ENCODE measurements at places on chromosomes 7 and 10.

GRCh38 chr10:43132867-43133787, 5.1 kb upstream of the CSGALNACT2 start:
- no peak for DNase-seq

GRCh38 chr10:15322356-15322755, 48.7 kb downstream of the FAM171A1 start:
- DNase-seq, result no peak

DNA sequence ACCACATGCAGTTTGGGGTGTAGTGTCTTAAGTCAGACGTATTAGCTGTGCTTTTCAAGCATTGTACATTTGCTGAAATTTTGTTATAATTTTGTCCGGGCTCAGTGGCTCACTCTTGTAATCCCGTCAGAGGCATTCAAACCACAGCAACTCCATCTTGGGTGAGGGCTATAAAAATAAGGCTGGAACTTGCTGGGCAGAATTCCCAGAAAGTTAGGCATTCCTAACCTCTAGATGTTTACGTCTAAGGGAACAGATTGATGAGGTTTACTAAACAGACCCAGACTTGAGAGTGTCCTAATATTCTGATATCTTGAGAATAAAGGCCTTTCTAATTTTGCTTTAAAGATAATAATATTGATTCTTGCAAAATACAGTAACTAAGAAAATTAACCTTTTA, 957.8 kb downstream of the NXPH1 start:
- no peak for DNase-seq

GRCh38 chr7:146575903-146576302, 459.3 kb downstream of the CNTNAP2 start:
- DNase-seq, result no peak

- DNase-seq, result no peak
Observed at GRCh38 chr10:75358835-75359421, 42.6 kb downstream of the ZNF503 start.

DNA sequence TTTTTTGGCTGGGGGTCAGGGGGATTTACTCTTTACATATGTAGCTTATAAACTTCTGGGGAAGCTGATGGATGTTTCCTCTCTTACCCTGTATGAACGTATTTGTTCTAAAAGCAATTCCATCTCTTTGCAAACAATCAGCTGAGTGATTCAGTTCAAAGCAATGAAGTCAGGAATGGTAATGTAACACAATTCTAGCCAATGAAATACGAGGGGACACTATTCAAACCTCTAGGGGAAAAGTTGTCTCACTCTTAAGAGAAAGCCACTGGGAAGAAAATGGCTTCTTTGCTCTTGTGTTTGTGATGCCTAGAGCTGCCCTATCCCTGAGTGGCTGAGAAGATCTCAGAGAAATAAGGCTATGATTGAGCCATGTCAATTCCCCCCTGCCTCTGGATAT, 134.8 kb upstream of the SEMA3C start:
- no peak for DNase-seq

DNA sequence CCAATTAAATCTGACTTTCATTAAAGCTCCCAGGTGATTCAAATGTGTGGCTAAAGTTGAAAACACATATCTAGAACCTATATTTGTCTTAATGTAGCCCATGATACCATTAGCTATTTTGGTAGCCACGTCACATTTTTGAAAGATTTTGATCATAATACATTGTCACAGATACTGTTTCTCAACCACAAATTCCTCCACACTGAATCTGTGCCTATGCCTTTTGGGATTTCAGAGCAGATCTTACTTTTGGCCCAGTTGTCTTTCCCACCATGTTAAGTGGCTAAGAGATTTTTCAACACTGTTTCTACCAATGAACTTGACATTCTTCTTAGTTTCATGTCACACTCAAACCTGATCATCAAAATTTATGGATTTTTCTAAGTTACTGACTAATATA, 47.4 kb downstream of the CH25H start:
- no peak for DNase-seq

DNA sequence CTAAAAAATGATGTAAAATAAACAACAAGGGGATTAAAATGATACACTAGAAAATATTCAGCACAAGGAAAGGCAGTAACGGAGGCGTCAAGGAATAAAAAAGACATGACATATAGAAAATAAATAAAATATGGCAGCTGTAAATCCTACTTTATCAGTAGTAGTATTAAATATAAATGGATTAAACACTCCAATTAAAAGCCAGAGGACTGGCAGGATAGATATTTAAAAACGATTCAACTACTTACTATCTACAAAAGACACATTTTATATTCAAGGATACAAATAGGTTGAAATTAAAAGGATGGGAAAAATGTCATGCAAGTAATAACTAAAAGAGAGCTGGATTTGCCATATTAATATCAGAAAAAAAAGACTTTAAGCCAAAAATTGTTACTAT, 43.2 kb downstream of the FZD1 start:
- no peak for DNase-seq

DNA sequence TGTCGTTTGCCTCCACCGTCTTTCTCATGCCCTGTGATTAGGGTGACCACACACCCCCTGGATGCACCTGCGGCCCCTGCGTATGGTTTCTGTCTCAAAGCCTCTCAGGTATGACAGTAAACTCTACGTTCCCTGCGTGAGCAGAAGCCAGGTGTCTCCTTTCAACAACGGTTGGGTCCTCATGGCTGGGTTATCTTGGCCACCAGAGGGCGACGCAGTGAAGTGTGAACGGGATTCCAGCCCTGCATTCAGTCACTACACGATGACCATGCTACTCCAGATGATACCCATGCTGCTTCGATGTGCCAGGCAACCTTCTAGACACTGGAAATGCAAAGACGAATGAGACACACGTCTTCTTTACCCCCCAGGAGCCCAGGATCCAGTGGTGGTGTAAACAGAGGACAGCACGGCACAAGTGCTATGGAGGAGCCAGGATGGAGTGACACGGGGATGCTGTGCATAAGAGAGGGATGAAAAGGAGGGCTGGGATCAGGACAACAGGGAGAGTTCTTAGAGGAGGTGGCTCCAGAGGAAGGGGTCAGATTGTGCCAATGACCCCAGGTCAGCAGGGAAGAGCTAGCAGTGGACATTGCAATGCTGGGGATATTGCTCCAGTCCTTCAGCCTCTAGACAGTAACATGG, 228.1 kb upstream of the PFKP start:
- DNase-seq, result no peak

DNA sequence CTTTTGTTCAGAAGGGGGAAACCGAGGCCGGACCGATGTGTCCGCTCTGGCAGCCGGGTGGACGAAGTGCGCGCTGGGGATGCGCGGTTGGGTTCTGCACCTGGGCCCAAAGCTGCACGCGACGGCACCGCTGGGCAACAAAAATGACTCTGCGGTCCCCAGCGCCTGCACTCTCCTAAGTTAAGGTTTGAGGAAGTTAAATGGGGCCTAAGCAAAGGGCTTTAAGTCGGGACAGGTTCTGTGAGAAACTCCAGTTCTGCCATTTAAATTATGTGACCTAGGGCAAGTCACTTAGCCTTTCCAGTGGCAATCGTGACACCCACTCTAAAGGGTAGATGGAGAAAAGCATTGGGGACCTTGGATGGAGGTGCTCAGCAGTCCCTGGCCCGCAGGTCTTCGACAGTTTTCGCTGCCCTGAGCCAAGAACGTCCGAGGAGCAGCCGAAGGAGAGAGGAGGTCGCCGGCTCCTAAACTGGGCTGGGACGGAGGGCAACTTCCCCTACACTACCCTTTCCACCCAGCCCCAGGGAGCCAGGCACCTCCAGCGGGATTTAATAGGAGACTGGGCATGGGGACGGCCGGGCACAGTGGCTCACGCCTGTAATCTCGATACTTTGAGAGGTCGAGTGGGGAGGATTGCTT, 534 bp upstream of the ACBD5 start:
- DNase-seq, result no peak

GRCh38 chr10:88913127-88913526, 33.1 kb downstream of the STAMBPL1 start:
- DNase-seq, result no peak

GRCh38 chr7:129417073-129417472, 17.2 kb upstream of the STRIP2 start:
- DNase-seq, result no peak

DNA sequence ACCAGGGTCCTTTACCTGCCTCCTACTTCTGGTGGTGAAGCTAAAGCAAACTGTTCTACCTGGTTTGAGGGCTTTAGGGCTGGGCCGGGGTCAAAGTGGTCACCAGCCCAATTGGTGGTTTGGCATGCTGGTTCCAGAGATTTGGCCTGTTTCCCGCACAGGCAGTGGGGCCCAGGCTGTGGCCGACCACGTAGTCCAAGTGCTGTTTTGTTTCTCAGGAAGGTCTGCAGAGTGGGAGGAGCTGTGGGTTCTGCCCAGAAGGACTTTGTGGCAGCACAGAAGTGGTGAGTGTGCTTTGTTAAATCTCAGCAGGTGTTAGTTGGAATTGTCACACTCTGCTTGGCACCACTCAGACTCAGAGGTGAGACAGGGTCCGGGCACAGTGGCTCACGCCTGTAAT, 85.8 kb downstream of the MKX start:
- DNase-seq, result no peak

DNA sequence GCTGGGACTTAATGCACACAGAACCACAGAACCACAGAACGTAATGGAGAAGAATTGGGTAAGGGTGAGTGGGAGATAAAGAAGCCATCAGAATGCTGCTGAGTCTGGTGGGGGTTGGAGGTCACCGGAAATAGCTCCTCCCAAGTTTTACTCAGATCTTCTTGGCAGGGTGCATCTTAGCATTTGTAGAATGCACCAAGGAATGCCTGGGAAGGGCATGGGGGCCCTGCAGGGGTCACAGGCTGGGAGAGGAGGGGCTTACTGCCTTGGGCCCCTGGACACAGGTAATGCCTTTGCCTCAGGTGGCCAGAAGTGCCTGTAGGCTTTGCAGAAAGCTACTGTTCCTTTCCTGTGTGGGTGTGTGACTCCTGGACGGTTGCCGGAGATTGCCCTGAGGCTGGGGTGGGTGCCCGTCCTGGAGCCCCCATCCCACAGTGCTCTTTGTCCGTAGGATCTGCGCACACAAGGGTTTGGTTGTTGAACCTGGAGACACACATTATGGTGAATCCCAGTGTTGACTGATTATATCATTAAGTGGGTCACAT, 55.1 kb downstream of the MGMT start:
- DNase-seq, result no peak

- no peak for DNase-seq
Observed at GRCh38 chr10:74558403-74558802, 268.0 kb upstream of the KAT6B start.

GRCh38 chr10:78211561-78212051, 177.9 kb downstream of the RPS24 start:
- DNase-seq, result no peak

GRCh38 chr10:119301397-119301796, 94.0 kb downstream of the GRK5 start:
- DNase-seq, result no peak

DNA sequence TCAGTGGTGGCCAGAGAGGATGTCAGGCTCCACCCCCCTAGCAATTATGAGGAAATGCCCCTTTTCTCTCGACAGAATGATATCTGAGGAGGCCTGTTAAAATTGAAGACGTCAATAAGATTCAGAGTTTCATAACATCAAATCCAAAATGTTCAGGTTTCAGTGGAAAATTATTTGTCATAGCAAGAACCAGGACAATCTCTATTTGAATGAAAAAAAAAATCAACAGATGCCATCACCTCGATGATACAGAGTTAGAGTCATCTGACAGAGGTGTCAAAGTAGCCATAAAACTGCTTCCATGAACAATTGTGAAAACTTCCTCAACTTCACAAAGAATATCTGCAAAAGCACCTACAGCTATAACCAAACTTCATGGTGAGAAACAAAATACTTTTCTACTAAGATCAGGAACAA, 7.7 kb downstream of the TMEM273 start:
- DNase-seq, result no peak

GRCh38 chr7:38339953-38340819, 66.8 kb upstream of the TARP start:
- no peak for DNase-seq

DNA sequence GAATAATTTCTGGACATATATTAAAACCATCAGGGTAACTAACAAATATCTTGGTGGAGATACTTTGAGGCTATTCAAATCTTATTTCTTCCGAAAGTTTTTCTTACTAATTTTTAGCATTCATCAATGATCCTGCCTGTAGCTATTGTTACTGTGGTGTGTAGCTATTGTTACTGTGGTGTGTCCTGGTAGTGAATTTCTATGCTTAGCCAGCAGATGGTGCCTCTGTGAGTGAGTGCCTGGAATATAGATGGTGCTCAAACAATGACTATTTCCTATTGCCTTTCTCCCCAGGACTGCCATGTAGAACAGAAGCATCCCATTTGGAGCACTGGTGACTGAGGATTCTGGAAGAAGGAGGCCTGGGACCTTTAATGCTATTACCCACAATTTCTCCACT, 245.7 kb downstream of the CCSER2 start:
- DNase-seq, result no peak

DNA sequence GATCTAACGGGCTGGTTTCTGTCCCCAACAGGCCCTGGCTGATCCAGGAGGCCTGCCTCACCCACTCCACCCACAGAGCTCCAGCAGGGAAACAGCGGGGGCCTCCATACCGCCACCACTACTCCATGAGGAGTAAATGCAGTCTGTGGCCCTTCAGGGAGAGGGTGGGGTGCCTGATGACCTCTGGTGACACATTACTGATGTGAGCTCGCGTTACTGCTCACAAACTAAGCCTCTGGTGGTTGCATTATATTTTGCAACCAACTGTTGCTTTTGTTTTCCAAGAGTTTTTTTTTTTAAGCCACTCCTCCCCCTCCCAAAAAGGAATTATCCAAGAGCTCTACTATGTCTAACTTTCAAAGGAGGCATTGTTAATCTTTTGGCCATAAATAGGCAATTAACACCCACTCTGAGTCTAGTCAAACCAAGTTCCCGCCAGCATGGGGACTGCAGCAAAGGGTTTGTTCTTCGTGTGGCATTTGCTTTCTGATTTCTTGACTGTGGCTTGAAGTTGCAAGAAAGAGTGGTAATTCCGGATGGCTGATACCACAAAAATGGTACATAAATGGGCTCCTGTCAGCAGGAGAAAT, 72.6 kb downstream of the FAM53B start:
- DNase-seq, result no peak

GRCh38 chr10:94091649-94092048, 97.9 kb downstream of the PLCE1 start:
- DNase-seq, result no peak

DNA sequence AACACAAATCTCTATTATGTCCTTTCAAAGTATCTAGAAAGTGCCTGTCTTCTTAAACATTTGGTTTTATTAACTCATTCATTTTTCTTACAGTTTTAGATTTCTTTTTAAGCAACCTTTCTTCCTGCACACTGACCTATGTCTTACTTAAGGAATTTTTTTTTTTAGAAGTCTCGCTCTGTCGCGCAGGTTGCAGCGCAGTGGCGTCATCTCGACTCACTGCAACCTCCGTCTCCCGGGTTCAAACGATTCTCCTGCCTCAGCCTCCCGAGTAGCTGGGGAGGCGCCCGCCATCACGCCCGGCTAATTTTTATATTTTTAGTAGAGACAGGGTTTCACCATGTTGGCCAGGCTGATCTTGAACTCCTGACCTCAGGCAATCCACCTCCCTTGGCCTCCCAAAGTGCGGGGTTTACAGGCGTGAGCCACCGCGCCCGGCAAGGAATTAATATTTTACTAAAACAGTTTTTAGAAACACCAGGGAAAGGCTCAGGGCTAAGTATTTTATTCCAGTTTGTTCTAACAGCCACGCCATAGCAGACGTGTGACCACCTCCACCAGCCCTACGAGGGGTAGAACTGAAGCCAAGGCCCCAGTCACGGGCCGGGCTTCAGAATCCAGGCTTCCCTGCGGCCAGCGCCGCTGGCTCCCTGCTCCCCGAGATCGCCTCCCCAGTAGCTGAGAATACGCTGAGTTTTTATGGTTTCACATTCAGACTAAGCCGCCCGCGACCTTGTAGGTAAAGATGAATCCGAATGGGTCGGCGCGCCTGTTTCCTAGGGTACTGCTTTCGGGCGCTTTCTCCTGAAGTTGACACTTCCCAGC, 941 bp upstream of the LUC7L2 start:
- DNase-seq, result no peak
